Activated naive CD4-positive, alpha-beta T cell treated with Interleukin-2 at 50 U/mL for 16 hours (primary cell): ENCODE measurements at places on chromosomes 1 and 21.

DNA sequence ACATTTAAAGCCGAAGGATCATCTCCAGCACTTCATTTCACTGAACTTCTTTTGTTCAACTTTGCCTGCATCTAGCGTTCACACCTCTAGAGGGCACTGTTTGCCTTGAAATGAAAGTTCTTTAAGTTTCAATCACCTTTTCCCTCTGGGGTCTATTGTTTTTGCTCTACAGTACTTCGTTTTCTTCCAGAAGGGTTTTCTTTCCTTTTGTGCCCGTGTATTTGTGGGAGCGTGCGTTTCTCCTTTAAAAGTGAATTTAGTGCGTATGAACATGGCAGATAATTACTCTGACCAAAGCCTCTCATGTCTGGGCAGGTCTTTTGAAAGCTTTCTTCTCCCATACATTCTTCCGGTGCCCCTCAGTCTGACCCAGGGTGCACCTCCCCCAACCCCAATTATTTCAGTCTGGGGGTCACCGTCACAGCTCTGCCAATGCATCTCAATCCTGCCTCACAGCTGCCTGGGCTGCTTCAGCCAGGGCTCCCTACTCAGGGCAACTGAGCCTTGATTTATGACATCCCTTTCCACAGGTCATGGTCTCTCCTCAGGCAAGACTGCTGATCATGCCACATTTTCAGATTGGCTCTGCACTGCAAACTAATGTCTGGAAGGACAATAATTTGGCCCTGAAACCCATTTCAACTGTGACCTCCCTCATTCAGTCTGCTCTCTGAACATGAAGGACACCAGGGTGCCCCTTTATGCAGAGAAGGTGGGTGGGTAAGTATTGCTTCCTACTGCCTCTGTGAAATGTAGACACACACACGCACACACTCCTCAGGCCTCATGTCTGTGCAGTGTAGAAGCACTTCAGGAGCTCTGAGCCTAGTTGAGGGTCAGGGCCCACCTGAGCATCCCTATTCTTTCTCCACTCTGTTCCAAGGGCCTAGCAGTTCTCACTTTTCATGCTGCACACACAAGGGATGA lies 88.6 kb downstream of the NUF2 start:
- DNase-seq = no peak

- DNase-seq = no peak
Observed at GRCh38 chr1:109547463-109548320, 723 bp upstream of the GNAI3 start.

GRCh38 chr1:153532181-153532580 lies 3.6 kb downstream of the S100A6 start:
- DNase-seq = peak; percentile 49

DNA sequence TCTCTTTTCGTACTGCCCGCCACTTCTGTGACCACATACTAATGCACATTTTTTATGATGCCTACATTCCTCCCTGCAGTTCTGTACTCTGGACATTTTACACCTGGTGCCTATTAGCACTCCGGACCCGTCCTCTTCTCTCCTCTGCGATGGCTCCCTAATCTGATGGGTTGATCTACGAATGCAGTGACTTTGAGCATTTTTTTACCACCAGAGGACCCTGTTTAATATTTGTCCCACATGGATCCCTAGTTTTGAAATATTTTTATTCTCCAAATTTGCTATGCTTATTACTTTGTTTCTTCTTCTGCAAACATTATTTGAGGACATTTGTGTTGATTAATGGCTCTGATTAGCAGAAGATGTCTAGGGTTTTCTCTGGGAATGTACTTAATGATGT lies 5.2 kb downstream of the PPFIA4 start:
- no peak for DNase-seq

DNA sequence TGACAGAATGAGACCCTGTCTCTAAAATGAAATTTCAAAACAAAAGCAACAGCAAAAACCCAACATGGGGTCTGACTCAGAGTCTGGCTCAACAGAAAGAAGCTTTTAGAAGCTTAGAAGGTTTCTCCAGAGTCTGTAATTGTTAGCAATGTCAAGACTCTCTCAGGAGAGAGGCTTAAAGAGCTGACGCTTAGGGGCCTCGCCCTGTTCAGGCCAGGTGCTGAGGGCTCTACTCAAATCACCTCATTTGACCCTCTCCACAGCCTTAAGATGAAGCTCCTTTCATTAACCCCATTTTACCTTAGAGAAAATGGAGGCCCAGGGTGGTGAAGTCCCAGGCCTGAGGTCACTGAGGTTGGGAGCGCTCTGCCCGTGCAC lies 5.3 kb upstream of the KIF17 start:
- no peak for DNase-seq

GRCh38 chr1:1531947-1532346 lies 8.5 kb downstream of the TMEM240 start:
- no peak for DNase-seq

DNA sequence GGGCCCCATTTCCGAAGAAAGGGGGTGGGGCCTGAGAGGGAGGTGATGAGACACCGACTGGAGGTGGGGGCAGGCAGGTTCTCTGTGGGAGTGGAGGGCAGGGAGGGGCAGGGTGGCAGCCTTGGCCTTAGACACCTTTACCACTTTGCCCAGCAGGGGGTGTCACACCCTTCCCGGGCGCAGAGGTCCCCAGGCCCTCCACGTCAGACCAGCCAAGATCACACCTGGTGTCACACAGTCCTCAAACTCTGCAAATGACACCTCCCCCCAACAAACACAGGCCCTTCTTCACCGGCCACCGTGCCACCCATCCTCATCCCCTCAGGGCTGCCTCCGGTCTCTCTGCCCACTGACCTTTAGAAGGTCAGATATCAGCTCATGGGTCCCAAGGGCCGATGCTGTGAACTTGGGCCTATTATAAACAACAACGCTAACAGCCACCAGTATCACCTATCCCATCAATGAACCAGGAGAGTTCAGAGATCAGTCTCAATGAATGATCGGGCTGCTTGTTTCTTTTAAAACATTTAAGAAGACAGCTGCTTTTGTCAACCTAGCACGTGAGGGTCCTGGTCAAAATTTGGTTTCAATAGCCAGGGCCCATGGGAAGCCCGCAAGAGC lies 103.9 kb downstream of the CASZ1 start:
- peak; percentile 70 for DNase-seq

DNA sequence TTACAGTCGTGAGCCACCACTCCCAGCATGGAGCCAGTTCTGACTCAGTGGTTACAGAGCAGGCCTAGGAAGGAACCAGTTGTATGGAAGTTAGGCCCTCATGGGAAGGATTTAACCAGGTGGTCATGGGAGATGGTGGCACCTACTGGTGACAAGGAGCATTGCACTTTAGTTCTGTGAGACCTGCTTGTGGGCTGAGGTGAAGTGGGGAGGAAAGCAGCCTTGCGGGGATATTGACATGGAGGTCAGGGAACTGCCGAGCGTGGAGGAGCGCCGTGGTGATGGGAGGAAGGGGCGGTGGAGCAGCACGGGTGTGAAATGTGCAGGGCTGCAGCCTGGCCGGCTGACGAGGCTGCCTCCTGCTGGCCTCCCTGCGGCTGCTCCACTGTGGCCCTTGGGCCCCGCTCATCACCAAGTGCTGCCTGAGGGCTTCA lies 100.4 kb downstream of the GALNT2 start:
- DNase-seq = peak; percentile 41

GRCh38 chr1:164586591-164586990 lies 27.6 kb downstream of the PBX1 start:
- no peak for DNase-seq

DNA sequence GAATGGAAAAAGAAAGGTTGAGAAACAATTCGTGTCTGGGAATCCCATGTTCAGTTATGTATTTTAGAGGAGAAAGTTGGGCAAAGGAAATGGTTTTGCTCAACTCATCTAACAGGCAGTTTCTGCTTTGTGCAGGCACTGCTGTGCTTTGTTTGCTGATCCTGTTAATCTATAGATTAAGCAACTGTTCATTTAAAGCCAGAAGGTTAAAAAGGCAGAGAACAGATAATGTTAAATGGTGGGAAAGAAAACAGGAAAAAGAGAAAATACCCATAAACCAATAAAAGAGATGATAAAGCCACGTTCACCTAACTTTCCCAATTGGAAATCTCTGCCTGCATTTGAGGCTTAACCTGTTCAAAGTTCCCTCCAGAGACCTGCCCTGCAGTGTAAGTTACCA lies 70.0 kb downstream of the APP start:
- DNase-seq = no peak

GRCh38 chr1:185972096-185972850 lies 238.1 kb downstream of the HMCN1 start:
- no peak for DNase-seq

DNA sequence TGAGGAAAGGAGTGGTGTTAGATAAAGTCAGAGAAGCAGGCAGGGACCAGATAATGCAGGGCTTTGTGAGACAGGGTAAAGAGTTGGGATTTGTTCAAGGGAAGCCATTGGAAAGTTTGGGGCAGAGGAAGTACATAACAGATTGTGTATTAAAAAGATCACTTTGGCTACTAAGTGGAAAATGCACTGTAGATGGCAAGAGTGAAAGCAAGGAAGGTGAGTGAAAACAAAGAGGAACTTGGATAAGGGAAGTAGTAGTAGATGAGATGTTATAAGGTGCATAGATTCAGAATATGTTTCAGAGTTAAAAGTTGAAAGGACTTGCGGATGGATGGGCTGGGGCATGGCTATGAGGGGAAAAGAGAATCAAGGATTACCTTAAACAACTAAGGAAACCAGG lies 17.4 kb downstream of the MRPL39 start:
- no peak for DNase-seq
